ENCODE measurements at places on chromosomes 12 and 14. TPM values are rescaled to one million over a fixed set of nuclear protein-coding genes. Genes with fewer than 3 reads are reported as not detected.

- no peaks in the 10 kb centered on the region for H3K27me3 ChIP-seq
- H3K4me1 ChIP-seq: peaks cover 11% of the 10 kb centered on the region
- H3K27ac ChIP-seq: no peak overlapping the region
- peak overlapping the region; percentile 75 for H3K4me3 ChIP-seq
- no peak for DNase-seq
- no peaks in the 10 kb centered on the region for H3K36me3 ChIP-seq
These were observed 1.8 kb downstream of the PARP11 start for GRCh38 chr12:3871356-3871755.

DNA sequence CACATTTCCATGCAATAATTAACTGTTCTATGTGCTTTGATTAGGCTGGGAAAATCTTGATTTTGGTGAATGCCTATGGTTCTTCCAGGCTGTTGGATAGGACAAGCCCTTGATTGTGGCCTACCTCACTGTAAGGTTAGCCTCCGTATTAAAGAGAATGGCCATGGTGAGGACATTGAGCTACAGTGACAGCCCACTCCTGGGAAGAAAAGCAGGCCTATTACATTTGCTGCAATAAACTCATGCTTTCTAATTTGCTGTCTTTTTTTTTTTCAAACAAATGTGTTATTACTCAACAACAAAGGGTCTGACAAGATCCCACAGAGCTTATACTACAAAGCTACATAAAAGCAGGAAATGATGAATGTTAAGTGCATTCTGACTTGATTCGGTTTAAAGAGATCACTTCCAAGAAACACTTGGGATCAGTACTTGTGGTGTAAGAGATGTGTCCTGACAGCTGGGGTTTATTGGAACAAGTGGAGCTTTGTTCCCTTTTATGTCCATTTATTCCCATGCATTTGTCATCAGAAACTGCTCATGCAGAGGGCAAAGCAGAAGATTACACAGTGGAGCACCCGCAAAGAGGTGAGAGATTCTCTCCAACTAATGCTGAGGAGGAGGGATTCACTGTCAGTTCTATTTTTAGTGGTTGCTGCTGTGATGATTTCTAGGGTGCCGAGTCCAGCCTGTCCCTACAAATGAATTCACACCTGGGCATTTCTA lies 29.1 kb upstream of the KCNK10 start:
- no peak overlapping the region for H3K27ac ChIP-seq
- H3K4me3 ChIP-seq: no peak overlapping the region
- no peaks in the 10 kb centered on the region for H3K36me3 ChIP-seq
- H3K27me3 ChIP-seq: no peaks in the 10 kb centered on the region

DNA sequence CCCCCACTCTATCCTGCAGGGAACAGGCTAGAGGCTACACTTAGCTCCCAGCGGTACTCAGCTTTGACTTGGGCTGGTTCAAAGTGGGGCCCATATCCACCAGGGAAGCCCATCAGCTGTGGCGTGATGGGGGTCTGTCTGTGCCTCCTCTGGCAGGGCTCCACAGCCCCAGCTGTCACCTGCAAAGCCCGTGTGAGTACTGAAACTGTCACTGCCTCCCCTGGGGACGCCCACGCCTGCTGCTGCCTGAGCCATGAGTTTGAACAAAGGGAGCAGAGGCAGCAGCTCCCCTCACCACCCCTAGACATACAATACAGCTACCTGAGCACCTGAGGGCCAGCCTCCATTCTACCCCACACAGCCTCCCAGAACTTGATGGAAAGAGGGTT lies 5.0 kb downstream of the REM2 start:
- H3K4me1 ChIP-seq: peaks cover 14% of the 10 kb centered on the region
- H3K36me3 ChIP-seq: no peaks in the 10 kb centered on the region
- H3K4me3 ChIP-seq: peak overlapping the region; percentile 52
- DNase-seq: no peak
- H3K27ac ChIP-seq: no peak overlapping the region

GRCh38 chr12:17383321-17383720 lies 706.7 kb downstream of the RERGL start:
- no peak overlapping the region for H3K27ac ChIP-seq
- no peak overlapping the region for H3K4me3 ChIP-seq
- no peaks in the 10 kb centered on the region for H3K36me3 ChIP-seq
- H3K4me1 ChIP-seq: no peaks in the 10 kb centered on the region

DNA sequence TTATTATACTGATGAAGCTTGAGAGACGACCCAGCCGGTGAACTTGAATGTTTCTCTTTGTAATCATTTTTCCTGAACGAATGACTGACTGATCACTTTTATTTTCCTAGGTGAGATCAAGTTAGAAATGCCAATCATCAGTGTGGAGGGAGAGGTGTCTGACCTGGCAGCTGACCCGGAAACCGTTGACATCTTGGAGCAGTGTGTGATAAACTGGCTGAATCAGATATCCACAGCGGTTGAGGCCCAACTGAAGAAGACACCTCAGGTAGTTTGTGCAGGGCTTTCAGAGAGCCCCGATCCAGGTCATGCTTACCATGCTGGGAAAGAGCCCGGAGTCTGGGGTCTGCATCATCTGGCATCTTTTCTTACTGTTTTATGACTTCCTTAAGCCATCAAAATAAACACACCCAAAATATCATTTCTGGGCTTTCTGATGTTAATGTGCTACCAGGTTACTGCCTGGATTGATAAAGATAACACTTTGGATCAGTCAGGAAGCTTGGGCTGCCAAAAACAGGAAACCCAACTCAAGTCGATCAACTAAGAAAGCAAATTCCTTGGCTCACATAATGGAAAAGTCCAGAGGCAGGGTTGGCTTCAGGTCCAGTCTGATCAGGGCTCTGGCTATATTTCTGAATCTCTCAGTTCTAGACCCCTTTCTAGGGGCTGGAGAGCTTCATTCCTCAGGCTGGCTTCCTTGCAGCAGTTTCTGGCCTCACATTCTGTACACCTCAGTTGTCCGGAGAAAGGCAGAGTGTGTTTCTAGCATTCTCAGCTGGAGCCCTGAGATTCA lies 21.1 kb downstream of the DNAH10 start:
- peaks cover 9% of the 10 kb centered on the region for H3K27me3 ChIP-seq
- no peak overlapping the region for H3K27ac ChIP-seq
- H3K36me3 ChIP-seq: no peaks in the 10 kb centered on the region

DNA sequence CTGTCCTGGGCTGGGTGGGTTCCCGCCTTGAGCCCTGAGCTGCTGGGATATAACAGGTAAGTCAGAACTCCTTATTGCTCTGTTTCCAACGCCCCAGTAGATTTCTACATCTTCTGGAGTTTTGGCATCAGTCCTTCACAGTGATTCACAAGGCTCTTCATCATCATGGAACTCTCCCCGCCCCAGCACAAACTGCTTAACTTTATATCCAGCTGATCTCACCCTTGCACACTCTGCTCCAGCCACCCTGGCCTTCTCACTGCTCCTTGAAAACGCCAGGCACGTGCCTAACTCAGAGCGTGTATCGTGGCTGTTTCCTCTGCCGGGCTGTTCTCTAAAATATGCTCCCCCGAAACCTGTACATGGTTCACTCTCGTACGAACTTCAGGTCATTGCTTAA lies 264.9 kb downstream of the NOVA1 start:
- H3K4me1 ChIP-seq: no peaks in the 10 kb centered on the region
- no peaks in the 10 kb centered on the region for H3K36me3 ChIP-seq
- no peak overlapping the region for H3K4me3 ChIP-seq
- H3K27me3 ChIP-seq: no peaks in the 10 kb centered on the region

- peak overlapping the region; percentile 37 for H3K4me3 ChIP-seq
- no peak overlapping the region for H3K27ac ChIP-seq
- DNase-seq: peak; percentile 82
- H3K36me3 ChIP-seq: no peaks in the 10 kb centered on the region
- peaks cover 7% of the 10 kb centered on the region for H3K4me1 ChIP-seq
- H3K27me3 ChIP-seq: no peaks in the 10 kb centered on the region
These were observed 62.9 kb downstream of the GLRX5 start for GRCh38 chr14:95597784-95598211.

DNA sequence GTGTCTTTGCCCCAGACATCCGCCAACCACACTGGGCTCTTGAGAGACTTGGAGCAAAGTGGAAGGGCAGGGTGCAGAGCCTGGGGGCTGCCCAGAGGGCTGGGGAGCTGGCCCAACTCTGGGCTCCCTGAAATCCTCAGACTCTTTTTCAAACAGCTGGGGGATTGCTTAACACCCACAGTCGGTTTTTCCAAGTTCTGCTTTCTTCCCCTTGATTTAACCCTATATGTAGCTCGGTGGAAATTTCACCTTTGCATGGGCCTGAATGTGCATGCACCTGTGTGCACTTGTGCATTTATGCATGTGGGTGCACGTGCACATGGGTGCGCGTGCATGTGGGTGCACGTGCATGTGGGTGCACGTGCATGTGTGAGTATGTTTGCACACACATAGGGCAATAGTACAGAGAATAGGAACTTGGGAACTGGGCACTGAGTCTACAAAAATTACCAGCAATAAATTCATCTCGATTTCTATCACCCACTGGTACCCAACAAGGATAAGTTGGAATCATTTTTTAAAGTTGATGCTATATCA lies 52.3 kb upstream of the RFLNA start:
- no peak overlapping the region for H3K4me3 ChIP-seq
- no peaks in the 10 kb centered on the region for H3K27me3 ChIP-seq
- peaks cover 12% of the 10 kb centered on the region for H3K4me1 ChIP-seq
- H3K36me3 ChIP-seq: no peaks in the 10 kb centered on the region
- H3K27ac ChIP-seq: no peak overlapping the region
- DNase-seq: no peak

Gene MYF5
- total RNA-seq: not detected

Gene HHIPL1
- 1.2 TPM for total RNA-seq

- H3K27ac ChIP-seq: no peak overlapping the region
- no peak overlapping the region for H3K4me3 ChIP-seq
- DNase-seq: no peak
These were observed 1095.1 kb downstream of the GALC start for GRCh38 chr14:86897704-86898513.

Gene BCL2L14
- total RNA-seq: not detected

- H3K4me3 ChIP-seq: no peak overlapping the region
- H3K36me3 ChIP-seq: no peaks in the 10 kb centered on the region
- no peak for DNase-seq
- no peaks in the 10 kb centered on the region for H3K4me1 ChIP-seq
- no peak overlapping the region for H3K27ac ChIP-seq
- no peaks in the 10 kb centered on the region for H3K27me3 ChIP-seq
These were observed 92.8 kb downstream of the OTOGL start for GRCh38 chr12:80192087-80192486.

Gene CDCA3
- total RNA-seq: 73.5 TPM

DNA sequence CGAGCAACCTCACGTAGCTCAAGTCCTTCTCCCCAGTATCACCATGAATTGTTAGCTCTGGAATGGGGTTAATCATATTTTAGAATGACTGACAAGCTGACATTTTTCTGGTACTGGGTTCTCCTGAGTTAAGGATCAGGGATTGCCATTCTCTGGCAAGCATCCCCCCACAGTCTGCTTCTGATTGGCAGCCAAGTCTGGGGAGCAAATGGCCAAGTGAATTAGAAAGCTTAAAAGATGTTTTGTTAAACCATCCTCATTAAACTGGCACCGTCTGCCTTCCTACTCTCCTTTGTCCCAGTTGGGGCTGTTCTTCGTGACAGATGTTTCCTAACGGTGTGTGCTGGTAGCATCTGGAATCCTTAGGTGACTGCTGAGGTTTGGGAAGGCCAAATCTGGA lies 17.2 kb upstream of the CISTR start:
- no peaks in the 10 kb centered on the region for H3K4me1 ChIP-seq
- H3K27ac ChIP-seq: no peak overlapping the region
- no peak overlapping the region for H3K4me3 ChIP-seq

DNA sequence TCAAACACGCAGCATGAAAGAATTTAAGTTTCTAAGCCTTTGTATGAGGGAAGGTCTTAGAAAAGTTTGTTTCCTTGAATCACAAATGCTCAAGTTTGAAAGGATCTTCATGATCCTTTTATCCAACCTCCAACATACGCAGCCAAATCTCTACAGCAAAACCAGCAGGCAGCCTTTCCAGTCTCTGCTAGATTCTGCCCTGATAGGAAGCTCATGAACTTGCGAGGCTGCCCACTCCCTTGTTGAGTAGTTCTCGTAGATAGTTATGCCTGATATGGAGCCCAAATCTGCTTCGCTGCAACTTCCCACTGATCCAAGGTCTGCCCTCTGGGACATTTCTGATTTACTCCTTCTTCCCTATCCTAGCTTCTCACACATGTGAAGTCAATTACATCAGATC lies 272.9 kb downstream of the EGLN3 start:
- no peaks in the 10 kb centered on the region for H3K36me3 ChIP-seq
- H3K4me1 ChIP-seq: peaks cover 11% of the 10 kb centered on the region
- no peak overlapping the region for H3K4me3 ChIP-seq
- no peaks in the 10 kb centered on the region for H3K27me3 ChIP-seq
- H3K27ac ChIP-seq: no peak overlapping the region
- no peak for DNase-seq

DNA sequence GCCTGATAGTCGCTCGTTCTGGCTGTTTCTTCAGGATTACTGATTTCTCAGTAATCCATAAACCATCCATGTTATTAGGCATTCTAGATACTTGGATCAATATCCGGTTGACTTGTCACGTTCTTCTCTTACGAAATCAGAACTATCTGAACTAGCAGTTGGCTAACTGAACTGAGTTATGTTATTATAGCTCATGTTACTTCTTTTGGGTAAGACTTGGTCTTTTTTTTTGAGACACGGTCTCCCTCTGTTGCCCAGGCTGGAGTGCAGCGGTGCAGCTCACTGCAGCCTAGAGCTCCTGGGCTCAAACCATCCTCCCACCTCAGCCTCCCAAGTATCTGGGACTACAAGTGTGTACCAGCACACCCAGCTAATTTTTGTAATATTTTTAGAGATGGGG lies 178.6 kb downstream of the PRKCH start:
- no peak overlapping the region for H3K27ac ChIP-seq
- DNase-seq: no peak
- H3K36me3 ChIP-seq: no peaks in the 10 kb centered on the region
- H3K4me1 ChIP-seq: peaks cover 9% of the 10 kb centered on the region

GRCh38 chr14:75461303-75461702 lies 33.5 kb downstream of the JDP2 start:
- no peak overlapping the region for H3K27ac ChIP-seq
- DNase-seq: no peak
- H3K27me3 ChIP-seq: no peaks in the 10 kb centered on the region

DNA sequence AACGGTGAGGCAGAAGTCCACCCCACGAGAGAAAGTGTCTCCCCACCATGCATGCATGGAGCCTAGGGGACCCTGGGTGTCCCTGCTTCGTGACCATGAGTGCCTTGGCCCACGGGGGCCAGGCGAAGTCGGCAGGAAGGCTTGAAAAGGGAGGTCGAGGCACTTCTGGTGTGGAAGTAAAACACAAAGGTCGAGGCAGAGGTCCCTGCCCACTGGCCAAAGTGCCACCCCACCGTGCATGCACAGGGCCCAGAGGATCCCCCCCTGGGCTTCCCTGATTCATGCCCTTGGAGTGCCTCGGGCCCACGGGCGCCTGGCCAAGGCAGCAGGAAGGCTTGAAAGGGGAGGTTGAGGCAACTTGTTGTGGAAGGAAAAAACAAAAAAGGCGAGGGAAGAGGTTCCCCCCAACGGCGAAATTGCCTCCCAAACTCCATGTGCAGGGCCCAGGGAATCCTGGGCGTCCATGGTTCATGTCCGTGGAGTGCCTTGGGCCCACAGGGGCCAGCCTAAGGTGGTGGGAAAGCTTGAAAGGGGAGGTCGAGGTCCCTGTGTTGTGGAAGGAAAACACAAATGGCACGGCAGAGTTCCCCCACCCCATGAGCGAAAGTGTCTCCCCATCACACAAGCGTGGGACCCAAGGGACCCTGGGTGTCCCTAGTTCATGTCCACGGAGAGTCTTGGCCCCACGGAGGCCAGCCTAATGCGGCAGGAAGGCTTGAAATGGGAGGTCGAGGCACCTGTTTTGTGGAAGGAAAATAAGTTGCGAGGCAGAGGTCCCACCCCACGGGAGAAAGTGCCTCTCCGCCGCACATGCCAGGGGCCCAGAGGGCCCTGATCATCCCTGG lies 372.1 kb downstream of the ALG10 start:
- H3K4me1 ChIP-seq: no peaks in the 10 kb centered on the region
- H3K4me3 ChIP-seq: no peak overlapping the region
- DNase-seq: no peak
- no peaks in the 10 kb centered on the region for H3K27me3 ChIP-seq
- H3K36me3 ChIP-seq: no peaks in the 10 kb centered on the region
